ENCODE measurements at places on chromosomes 1 and 21.

DNA sequence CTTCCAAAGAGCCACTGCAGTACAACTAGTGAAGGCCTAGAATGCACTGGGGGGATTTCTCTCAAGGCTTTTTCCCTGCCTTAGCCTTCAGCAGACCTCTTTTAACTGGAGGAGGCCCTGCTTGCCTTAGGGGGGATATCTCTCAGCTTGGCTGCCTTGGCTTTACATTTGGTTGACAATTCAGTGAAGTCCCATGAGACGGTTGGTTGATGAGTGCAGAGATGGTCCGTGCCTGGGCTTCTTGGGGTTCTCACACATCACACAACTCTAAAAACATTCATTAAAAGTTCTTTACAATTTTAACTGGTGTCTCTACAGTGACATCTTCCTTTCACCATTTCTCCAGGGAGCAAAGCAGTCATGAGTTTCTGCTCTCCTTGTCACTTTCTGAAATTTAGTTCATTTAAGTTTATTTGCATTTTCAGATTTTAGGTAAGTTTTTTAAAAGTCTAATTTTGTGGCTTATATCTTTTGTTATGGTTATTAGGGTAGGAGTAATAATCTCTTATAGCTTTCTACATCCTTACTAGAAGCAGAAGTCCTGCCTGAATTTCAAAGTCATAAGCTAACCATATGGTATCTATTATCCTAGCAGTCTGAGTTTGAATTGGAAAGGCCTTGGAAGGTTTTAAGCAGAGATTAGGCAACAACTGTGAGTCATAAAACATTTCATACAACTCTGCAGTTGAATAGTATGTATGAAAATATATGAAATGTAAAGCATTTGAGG, 487.6 kb downstream of the DPYD start:
- DNase-seq: no peak

DNA sequence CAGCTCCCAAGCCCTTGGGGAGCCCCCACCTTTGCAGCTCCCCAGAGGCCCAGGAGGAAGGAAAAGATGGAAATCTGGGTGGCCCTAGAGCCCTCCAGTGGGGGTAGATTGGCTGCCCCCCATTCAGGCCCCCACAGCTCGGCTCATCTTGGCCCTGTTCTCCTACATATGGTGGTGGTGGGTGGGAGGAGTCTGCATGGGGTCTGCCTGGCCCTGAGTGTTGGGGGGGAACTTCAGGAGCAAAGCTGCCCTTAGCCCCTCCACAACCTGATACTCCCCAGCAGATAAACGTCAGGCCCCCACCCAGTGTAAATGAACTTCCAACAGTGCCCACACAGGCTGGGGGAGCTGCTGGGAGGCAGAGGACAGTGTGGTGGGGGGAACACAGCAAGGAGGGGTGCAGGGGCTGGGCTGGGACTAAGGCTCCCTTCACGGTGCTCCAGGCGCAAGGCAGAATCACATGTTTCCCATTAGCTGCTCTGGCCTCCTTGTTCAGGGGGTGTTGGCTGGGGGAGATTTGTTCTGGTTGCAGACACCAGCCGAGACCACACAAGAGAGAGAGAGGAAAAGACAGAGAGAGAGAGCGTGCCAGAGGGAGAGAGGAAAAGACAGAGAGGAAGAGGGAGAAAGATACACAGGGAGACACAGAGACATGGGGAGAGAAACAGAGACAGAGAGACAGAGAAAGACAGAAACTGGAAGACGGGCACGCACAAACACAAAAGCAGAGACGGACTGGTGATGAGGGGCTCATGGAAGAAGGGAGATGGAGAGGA, 42.6 kb downstream of the AHDC1 start:
- DNase-seq: no peak

GRCh38 chr21:44881198-44881872, 7.8 kb upstream of the PTTG1IP start:
- DNase-seq: peak; percentile 48

DNA sequence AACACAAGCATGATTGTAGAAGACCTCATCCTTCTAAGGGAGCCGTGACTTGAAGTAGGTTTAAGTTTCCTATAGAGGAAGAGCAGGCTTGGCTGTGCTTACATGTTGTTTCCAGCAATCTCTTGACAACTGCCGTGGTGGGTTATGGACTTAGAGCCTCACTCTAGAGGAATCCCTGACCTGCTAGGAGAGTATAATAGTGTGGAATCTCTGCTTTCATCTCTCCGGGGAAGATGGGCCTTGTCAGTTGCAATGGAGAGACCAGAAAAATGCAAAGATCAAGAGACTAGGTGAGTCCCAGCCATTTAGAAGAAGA, 137.6 kb downstream of the MIS18A start:
- DNase-seq: no peak
